ENCODE measurements at places on chromosomes 1 and 21.

GRCh38 chr1:81730881-81731280 lies 69.9 kb upstream of the ADGRL2 start:
- DNase-seq = no peak

GRCh38 chr1:156876281-156876680 lies 15.6 kb downstream of the NTRK1 start:
- no peak for DNase-seq

DNA sequence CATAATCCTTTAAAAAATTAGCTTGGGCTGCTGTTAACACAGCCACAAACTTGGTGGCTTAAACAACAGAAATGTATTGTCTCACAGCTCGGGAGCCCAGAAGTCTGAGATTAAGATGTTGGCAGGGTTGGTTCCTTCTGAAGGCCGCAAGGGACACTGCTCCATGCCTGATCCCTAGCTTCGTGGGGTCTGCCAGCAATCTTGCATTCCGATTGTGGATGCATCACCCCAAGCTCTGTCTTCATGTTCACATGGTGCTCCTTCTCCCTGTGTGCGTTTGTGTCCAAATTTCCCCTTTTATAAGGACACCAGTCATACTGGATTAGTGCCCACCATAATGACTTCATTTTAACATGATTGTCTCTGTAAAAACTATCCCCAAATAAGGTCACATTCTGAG lies 5.0 kb upstream of the HHIPL2 start:
- no peak for DNase-seq

DNA sequence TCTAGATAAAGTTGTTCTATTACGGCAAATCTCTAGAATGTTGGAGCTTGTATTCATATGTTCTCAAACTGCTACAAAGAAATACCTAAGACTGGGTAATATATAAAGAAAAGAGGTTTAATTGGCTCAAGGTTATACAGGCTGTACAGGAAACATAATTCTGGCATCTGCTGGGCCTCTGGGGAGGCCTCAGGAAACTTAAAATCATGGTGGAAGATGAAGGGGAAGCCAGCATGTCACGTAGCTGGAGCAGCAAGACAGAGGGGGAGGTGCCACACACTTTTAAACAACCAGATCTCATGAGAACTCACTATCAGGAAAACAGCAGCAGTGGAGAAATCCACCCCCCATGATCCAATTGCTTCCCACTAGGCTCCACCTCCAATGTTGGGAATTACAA lies 390.4 kb upstream of the ADGRL4 start:
- DNase-seq = no peak

- DNase-seq = no peak
These were observed 988.8 kb upstream of the B3GALT2 start for GRCh38 chr1:194175251-194175650.

- no peak for DNase-seq
These were observed 26.8 kb upstream of the RASAL2 start for GRCh38 chr1:178066908-178067614.

DNA sequence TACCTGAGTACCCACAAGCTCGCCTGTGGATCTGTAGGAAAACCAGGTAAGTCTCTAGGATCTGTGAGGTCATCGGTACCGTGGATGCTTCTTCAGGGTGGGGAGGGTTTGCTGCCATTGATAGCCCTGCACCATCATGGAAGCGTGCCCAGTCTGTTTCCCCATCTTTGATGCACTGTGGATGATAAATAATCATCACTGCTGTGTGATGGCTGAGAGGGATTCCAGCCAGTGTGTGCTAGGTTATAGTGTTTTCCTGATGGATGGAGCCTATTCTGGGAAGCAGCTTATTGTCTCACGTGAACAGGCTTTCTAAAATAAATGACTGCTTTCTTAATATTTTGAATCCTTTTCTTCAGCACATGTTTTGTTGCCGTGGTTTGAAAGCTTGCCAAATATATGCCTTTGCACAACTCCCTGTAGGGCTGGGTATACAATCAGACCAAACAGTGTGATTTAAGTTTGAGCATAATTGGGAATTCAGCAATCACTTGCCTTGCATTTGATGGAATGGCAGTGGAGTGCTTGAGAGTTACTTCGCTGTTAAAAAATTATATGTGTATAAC lies 113.8 kb downstream of the CAMTA1 start:
- no peak for DNase-seq

- DNase-seq = no peak
These were observed 50.3 kb downstream of the ITPKB start for GRCh38 chr1:226688808-226689207.

DNA sequence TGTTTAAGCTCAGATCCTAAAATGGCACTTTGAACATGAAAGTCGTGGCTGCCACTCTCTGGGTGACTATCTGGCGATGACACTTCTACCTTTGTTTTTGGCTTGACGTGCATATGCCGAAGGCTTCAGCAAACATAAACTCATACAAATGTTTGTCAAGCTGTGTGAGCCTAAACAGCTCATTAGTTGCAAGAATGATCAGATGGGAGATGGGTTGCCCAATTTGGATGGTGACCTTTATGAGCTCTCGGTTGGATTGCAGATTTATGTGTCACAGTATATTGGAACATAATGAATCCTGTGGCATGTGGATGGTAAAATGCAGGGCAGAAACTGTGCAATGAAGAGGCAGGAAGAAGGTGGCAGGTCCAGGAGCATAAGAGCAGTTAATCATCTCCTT lies 229.3 kb downstream of the DISC1 start:
- DNase-seq = no peak

DNA sequence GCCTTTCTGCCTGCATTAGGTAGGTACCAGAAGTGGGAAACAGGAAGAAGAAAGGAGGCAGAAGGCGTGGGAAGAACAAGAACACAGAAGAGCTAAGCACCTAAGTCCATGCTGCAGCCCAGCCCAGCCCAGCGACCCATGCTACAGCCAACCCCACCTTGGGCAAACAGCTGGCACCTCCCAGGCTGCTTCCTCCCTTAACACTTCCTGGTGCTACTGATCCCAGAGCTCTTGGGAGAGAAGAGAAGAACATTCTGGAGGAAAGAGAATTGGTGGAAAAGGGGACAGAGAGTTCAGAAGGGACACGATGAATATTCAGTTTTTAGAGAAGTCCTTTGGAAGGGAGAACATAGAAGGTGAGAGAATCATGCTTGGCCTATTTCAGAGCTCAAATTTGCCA lies 28.5 kb downstream of the PLEKHA6 start:
- no peak for DNase-seq

GRCh38 chr1:21878009-21878773 lies 58.9 kb downstream of the HSPG2 start:
- DNase-seq = no peak

DNA sequence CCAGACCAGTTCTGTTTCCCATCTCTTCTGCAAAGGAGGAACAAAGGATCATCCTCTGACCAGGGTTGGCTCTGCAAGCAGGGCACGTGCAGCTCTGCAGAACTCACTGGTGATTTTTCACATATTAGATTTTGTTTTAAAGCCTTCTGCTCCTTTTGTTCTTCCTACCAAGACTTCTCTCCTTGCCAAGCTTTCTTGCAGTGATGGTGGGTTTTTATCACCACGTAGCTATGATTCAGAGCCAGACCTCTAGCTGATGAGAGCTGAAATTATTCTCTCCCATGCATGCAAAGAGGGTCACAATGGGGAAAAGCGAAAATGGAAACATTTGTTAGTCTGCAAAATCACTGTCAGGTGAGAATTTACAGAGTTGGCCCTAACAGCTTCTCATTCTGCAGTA lies 225.2 kb downstream of the KCNH1 start:
- no peak for DNase-seq

- no peak for DNase-seq
These were observed 167.7 kb downstream of the ACTL8 start for GRCh38 chr1:17922833-17923232.

DNA sequence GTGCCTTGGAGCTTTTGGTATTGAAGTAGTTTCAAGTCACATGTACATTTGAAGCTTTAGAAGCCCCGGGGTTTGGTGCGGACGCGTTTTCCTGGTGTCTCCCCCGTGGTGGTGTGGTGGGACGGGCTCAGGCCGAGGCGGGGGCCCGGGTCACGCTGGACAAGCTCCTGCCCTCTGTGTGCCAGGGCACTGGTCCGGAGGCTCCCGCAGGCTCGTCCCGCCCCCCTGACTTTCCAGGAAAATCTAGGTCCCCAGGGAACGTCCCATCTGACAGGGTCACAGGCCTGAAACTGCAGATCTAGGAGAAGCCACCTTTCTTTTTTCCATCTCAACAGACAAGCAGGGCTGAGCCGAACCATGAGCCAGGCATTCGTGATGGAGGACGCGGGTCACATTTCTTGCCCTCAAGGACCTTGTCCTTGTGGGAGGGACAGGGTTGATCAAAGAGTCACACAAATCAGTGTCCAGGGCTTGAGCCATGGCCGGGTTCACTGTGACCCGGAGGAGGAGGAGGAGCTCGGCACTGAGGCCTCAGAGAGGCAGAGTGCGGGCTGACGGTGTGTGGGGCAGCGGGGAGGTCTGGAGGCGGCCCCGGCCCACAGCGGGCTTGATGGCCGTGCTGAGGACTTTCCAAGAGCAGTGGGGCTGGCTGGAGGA lies 1.6 kb downstream of the DMRTB1 start:
- no peak for DNase-seq

- no peak for DNase-seq
These were observed 2.4 kb downstream of the CTPS1 start for GRCh38 chr1:40981691-40982448.

GRCh38 chr1:151993084-151993733 lies 450 bp downstream of the S100A10 start:
- peak; percentile 27 for DNase-seq

- no peak for DNase-seq
These were observed 10.3 kb downstream of the PRRX1 start for GRCh38 chr1:170674239-170674638.

DNA sequence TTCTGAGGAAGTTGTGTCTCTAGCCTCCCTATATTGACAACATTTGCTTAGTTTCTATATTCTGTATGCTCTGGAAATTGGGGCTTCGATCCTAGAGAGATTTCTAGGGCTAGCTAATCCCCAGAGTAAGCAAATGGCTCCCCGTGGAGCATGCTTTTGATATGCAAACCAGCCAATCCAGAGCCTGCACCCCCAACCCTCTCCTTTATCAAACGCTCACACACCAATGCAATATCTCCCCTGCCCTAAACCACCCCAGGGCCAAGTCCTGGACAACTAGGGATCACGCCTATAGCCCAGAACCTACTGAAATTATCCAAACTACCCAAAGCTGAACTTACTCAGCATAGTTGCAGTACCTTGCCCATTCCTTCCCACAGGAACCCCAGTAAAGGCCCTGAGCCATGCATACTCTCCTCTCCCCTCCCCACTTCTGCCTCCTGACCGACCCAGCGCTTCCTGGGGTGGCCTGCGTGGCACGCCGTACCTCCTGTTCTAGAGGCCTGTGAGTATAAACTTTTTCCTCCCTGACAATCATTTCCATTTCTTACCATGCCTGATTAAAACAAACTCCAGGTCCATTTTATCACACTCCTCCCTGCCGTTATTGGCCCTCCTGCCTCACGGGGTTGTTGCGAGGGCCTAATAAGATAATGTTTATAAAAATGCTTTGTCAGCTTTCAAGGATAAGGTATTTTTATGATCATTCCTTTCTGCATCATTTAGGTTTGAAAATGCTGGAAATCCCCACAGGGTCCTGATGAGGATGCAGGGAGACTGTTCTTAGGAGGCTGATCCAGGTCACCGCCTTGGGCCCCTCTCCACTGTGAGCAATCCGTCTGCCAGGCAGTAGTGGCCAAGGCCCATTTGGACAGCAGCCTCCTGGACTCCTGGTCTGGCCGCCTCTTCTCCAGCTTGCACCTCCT lies 102.7 kb downstream of the TENT5C start:
- DNase-seq = no peak

- DNase-seq = peak; percentile 27
These were observed 23.5 kb downstream of the F11R start for GRCh38 chr1:160997323-160998038.

- no peak for DNase-seq
These were observed 201.7 kb downstream of the NUF2 start for GRCh38 chr1:163523375-163524029.

- no peak for DNase-seq
These were observed 137.2 kb downstream of the DHRS3 start for GRCh38 chr1:12480748-12481362.

GRCh38 chr1:227777646-227778045 lies 37.8 kb upstream of the PRSS38 start:
- DNase-seq = no peak

GRCh38 chr21:15249285-15249993 lies 184.6 kb upstream of the NRIP1 start:
- DNase-seq = no peak

DNA sequence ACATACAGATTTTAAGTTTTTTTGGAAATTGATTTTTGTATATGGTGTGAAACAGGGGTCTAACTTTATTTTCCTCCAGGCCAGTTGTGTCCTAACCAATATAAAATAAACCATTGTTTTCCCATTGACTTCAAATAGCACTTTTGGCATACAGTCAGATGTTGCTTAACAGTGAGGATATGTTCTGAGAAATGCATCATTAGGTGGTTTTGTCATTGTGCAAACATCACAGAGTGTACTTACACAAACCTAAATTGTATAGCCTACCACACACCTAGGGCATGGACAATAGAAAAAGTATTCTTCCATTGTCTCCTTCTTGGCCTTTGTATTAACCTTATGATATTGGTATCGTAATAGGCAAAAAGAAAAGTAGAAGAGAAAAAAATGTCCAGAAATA lies 37.4 kb upstream of the DISP1 start:
- no peak for DNase-seq

DNA sequence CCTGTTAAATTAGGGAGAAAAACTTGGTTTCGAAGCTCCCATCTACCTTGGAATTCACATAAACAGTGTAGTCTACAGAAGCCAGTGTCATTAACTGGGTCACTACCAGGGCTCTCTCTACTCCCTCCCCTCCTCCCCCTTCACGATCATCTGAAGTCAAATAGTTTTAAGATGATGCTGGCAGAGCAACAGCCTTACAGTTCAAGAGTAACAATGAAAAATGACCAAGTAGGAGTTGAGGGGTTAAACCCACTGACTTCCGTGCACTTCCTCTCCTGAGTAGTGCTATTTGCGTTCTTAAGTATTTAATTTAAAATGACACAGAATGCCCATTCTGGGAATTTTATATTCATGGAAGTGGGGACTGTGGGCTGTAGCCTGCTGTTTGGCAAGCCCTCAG lies 236.9 kb downstream of the SIPA1L2 start:
- no peak for DNase-seq

- DNase-seq = no peak
These were observed 166.5 kb upstream of the PLD5 start for GRCh38 chr1:242690849-242691609.

DNA sequence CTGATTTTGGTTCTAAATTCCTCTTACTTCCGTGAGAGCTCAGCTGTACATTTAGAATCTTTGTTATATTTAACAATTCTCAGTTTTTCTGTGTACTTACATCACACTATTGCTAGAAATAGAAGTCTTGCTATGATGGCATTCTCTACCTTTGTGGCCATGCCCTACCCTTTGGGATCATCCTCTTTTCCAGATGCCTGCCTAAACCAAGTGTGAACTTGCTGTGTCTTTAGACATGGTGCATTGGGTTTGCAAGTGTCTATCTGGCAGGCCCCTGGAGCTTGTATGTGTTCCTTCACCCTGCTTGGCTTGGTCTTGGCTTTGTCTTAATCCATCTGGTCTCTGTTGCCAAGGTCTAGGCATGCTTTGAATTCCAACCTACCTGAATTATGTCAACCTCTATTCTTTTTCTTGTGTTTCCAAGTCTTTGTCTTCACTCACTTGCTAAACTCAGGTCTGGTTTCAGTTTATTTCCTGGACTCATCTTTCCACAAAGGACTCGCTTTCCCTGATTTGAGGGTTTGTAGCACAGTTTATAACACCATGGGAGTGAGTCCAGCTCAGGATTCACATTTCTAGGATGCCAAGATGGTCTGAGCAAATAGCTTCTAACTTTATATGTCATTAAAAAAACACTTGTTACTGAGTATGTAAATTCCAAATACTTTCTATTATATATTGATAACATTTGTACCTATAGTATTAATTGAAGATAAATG lies 20.6 kb upstream of the APOBEC4 start:
- no peak for DNase-seq
